GM04504 (cell line): ENCODE measurements at places on chromosomes 3 and 15.

DNA sequence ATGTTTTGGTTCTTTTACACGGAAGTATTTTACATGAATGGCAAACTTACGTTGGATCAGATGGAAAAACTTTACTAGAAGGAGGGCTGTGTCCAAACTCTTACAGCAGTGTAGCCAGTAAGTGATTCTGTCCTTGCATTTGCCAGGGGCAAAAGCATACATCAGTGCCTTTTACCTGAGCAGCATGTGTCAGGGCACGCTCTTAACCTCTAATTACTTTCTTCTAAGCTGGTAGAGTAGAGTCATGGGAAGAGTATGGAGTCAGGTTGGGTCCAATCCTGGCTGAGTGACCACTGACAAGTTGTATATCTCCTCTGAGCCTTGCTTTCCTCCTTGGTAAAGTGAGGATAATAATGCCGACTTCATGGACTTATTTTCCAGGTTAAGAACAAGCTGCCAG is 47.1 kb downstream of the RYR3 start:
- DNase-seq, result no peak

GRCh38 chr15:77181305-77182074 is 110.6 kb upstream of the TSPAN3 start:
- DNase-seq, result no peak

DNA sequence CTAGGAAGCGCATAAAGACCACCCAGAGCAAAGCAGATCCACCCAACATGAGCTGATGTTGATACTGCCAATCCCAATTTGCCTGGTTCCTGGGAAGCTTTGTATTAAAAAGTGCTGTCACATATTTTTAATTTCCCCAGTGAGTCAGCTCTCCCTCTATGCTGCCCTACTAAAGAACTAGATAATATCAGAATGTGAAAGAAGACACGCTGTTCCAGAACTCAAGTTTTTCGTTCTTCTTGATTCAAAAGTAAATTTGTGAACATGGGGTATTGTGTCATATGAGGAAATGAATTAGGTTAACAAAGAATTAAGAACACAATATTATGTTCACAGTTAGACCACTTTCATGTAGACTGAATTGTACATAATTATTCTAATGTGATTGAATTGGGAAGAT is 734.2 kb upstream of the ALCAM start:
- no peak for DNase-seq

DNA sequence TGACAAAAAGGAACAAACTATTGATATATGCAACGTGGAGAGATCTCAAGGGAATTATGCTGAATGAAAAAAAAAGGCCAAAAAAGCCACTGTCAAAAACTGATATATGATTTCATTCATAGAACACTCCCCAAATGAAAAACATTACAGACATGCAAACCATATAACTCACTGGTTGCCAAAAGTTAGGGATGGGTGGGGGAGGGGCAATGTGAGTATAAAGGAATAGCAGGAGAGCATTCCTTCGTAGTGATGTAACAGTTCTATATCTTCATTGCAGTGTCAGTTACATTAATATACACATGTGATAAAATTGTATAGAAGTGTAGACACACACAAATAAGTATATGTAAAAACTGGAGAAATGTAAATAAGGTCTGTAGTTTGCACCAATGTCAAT is 12.2 kb downstream of the GBE1 start:
- no peak for DNase-seq

DNA sequence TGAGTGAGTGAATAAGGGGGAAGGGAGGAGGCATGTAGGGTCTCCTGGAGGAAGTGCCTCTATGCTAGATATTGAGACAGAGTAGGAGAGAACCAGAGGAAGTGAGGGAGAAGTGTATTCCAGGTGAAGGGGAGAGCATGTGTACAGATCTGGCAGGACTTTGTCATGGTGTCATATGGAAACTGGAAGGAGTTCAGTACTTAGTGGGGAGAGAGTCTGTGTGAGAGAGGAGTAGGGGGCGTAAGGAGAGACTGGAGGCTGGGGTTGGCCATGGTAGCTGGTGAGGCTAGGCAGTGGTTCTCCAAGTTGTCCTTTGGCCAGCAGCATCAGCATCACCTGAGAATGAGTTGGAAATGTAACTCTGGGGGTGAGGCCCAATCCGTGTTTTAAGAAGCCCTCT is 29.6 kb upstream of the EPHB1 start:
- DNase-seq, result no peak

- DNase-seq, result no peak
These were observed 1.8 kb downstream of the TLNRD1 start for GRCh38 chr15:81002331-81003096.

DNA sequence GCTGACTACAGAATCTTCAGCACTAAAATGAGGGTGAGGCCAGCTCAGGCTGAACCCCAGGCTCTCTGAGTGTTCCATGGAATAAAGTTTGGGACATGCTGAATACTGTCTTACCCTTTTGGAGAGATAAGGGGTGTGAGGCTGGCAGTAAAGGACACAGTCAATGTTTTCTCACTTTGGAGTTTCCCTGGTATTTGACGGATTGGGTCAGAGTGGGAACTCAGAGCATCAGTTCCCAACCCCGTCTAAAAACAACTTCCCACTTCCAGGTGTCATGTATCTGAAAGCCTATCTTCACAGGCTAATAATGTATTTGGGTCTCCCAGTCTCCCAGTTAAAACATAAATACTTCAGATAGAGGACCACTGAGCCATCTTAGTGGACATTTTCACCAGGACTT is 180.7 kb downstream of the TLE3 start:
- no peak for DNase-seq

- no peak for DNase-seq
These were observed 43.2 kb upstream of the FGD5 start for GRCh38 chr3:14775563-14775962.

- no peak for DNase-seq
These were observed 50.7 kb downstream of the LINGO1 start for GRCh38 chr15:77581896-77582569.

- no peak for DNase-seq
These were observed 29.9 kb upstream of the GOLGA8B start for GRCh38 chr15:34613301-34613700.

GRCh38 chr15:70095408-70096214 is 2.1 kb downstream of the TLE3 start:
- no peak for DNase-seq

DNA sequence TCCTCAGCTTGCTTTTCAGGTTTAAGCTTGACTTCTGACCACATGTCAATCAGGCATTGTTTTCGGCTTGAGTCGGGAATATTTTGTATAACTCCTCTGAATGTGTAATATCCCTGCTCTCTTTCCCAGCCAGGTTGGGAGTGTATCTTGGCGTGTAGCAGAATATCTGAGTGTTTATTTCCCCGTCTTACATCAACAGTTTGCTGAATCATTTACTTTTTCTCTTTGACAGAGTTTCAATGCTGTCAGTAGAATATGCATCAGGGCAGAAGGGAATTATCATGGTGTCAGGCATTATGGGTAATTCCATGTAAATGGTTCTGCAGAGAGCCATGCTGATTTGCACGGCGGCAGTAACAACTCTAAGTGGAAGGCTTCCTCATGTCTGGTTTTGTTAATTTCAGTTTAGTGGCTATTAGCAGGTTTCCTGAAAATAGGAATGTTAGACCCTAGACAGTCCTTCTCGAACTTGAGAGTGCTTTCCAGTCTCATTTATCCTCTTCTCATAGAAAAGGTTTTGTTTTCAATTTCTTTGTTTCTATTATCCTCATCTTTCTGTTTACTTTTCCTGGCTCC is 566.3 kb downstream of the AGBL1 start:
- no peak for DNase-seq

GRCh38 chr3:122548619-122549018 is 15.5 kb downstream of the PARP9 start:
- no peak for DNase-seq

- no peak for DNase-seq
These were observed 106.0 kb downstream of the MEX3B start for GRCh38 chr15:81939604-81940440.

- DNase-seq, result no peak
These were observed 101.3 kb downstream of the UBE2E2 start for GRCh38 chr3:23304424-23304823.

DNA sequence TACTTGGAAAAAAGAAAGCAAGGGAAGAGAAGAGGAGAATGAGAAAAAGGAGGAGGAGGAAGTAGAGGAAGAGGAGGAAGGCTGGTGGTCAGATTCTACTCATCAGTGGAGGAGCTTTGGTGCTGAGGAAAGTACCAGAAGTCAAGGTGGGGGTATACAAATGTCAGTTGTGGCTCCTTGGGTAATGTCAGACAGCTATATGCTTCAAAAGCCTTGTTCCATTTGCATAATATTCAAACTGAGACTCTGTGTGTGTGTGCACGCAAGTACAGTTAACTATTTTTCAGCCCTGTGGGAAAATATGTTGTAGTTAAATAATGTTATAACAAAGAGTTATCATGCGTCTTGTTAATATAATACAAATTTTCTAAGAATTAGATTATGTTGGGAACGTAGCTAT is 609.7 kb downstream of the PDCD6IP start:
- no peak for DNase-seq

- no peak for DNase-seq
These were observed 164.5 kb downstream of the FBLN2 start for GRCh38 chr3:13713396-13713795.

DNA sequence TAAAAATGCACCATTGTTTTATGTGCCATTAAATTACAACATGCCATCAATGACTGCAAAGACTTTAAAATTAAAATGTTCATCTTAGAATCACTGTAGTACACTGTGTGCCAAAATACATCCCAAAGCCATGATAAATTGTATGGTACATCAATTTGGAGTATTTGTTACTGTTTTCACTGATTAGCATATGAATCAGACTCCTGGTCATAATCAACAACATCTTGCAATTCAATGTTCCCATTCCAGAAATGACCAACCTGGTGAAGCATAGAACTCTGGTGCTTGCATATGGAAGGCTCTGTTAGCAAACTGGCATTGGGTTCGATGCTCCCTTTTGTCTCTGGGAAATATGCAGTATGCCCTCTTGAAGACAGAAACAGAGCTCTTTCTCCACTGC is 22.5 kb downstream of the LYSMD2 start:
- DNase-seq, result no peak

DNA sequence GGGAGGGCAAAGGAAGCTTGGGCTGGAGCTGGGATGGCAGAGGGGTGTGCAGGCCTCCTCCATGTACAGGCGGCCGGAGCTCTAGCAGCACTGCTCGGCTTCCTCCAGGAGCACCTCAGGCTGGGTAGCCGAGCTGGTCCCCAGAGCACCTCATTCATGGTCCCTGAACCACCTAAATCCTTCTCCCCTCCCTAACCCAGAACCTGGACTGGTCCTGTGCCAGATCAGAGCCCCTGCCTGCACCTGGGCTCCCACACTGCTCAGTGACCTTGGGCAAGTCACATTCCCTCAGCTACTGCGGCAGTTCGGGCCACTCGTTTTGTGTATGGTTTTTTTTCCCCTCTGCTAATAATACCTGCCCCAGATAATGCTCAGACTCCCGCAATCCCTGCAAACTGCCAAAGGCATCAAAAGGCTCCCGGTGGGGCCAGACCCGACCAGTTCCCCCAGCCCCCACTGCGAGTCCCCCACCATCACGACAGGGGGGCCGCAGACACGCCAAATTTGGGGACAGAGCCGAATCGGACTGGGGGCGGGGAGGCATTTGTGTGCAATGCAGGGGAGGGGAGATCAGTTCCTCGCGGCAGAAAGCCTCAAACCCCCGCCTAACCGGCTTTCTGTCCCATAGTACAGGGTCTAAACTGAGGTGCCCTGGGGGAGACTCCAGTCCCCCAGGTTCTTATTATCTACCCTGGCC is 1.3 kb downstream of the SEMA7A start:
- DNase-seq, result no peak

- DNase-seq, result no peak
These were observed 327.1 kb downstream of the SATB1 start for GRCh38 chr3:18097989-18098388.

GRCh38 chr3:190566043-190566933 is 52.4 kb downstream of the IL1RAP start:
- DNase-seq, result peak; percentile 97

- no peak for DNase-seq
These were observed 21.4 kb upstream of the LIPC start for GRCh38 chr15:58410353-58410752.

GRCh38 chr3:23396746-23397145 is 193.6 kb downstream of the UBE2E2 start:
- no peak for DNase-seq

- no peak for DNase-seq
These were observed 12.2 kb downstream of the GXYLT2 start for GRCh38 chr3:72900048-72900447.

- peak; percentile 50 for DNase-seq
These were observed 10.1 kb upstream of the AVEN start for GRCh38 chr15:34049112-34049511.

GRCh38 chr15:72491768-72492167 is 17.6 kb downstream of the ARIH1 start:
- peak; percentile 32 for DNase-seq

DNA sequence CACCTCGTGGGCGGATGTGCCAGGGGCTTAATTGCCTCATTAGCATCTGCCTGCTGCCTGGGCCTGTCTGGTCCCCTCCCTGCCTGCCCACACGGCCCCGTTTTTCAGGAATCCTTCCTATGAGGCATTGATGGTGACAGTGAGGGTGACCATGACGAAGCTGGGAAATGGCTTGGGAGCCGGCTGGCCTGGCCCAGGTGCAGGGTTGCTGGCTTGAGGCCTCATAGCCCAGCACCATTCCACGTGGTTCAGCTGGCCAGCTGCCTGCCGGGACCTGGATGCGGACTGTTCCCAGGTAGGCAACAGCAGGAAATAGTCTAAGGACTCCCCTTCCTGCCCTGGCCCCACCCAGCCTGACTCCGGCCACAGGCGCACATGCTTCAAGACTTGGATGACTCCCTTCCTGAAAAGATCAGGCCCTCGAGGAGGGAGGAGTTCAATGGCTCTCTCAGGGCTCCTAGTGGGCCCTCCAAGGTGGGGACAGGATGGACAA is 8.9 kb upstream of the DUSP7 start:
- no peak for DNase-seq

GRCh38 chr3:29416514-29416913 is 135.6 kb downstream of the RBMS3 start:
- DNase-seq, result no peak

- no peak for DNase-seq
These were observed 40.0 kb downstream of the MYO9A start for GRCh38 chr15:72077950-72078349.

GRCh38 chr3:19250959-19251610 is 102.8 kb downstream of the KCNH8 start:
- DNase-seq, result no peak

- no peak for DNase-seq
These were observed 267.6 kb upstream of the MDFIC2 start for GRCh38 chr3:70580021-70580420.

GRCh38 chr3:57130571-57131209 is 34.5 kb downstream of the IL17RD start:
- no peak for DNase-seq
